Dermis blood vessel endothelial cell (primary cell): ENCODE measurements at places on chromosomes 4 and X.

GRCh38 chrX:69211701-69212100 is 46.4 kb upstream of the PJA1 start:
- DNase-seq, result no peak

DNA sequence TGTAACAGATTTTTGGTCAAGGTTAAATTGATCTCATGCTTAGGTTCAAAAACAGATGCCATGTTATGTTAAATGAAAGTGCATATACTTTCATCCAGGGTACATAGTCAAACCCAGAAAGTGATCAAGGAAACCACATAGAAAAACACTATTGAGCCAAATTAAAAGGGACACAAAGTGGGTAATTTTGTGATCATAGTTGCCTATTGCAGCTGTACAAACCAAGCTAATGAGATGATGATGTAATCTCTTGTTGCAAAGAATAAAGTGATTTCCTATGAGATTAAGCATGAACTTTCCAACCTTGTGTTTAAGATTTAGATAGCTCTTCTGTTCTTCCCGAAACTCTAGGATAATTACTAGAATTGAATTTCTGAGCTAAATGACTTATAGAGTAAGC is 20.2 kb upstream of the LIMCH1 start:
- DNase-seq, result no peak

DNA sequence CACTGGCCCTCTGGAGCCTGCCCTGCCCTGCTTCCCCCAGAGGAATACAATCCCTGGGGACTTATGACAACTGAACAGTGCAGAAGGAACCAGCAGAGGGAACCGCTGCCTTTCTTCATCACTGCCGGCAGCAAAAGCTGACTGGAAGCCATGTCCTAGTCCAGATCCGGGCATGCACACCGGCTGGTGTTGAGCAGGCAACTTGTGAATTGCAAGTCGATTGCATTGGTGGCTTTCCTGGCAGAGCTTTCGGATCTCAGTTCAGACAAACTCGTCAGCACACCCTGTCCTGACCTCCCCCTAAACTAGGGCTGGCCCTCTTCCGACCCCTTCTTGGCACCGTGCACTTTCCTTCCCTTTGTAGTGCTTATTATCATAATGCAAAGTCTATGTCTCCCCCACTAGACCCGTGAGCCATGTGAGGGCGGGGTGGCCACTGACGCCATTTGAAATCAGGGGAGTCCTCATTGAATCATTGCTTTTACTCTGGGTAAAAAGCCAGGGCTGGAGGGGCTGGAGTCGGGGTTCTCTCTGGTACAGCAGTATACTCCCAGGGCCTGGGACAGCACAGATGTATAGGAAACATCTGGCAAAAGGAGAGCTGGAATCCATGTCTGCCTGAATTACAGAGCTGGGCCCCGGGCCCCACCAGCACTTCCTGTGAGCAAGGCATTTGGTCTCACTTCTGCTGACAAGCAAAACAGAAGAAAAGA is 1.8 kb downstream of the ARHGAP4 start:
- peak; percentile 62 for DNase-seq

DNA sequence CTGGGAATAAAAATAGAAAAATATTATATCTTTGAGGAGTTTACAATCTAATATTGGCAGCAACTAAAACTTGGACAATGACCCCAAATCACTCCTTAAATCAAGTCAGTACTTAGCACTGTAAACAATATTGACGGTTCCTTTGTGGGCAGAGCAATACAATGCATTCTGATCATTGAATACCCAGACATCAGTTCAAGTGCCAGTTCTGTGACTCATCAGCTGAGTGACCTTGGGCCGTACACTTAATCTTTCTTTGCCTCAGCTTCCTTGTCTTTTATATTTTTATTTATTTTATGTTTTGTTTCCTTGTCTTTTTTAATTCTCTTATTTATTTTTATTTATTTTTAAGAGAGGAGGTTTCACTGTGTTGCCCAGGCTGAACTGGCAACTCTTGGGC is 112.2 kb upstream of the ANXA3 start:
- peak; percentile 10 for DNase-seq

DNA sequence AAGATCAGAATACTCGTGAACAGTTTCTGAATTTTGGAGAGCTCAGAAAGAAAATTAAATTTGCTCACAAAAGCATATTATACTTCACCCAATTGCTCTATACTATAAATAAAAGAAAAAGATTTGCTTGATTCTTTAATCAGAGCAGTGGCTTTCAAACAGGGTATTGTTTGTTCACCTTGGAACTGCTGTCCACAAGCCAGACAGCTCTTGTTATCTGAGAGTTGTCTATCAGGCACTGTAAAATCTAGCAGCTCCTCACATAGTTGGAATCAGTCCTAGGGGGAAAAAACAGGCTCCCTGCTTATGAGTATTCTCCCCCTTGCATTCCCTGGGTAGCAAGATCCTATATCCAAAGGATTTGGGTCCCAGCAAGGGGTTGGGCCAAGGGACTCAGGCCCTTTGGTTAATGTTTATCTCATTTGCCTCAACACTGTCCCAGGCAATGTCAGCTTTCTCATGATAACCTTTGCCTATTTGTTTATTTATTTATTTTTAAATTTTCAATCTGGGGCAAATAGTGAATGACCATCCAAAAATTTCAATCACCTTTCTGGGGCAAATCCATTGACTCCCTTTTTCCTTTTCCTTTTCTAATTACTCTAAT is 24.1 kb upstream of the MAGEB16 start:
- no peak for DNase-seq
